NCI-H748 treated with DMSO at 0.1 percent for 48 hours (cell line): ENCODE measurements at places on chromosomes 16 and 17.

- DNase-seq, result no peak
Observed at GRCh38 chr16:21598701-21599121, 666 bp upstream of the METTL9 start.

GRCh38 chr17:64032081-64032480, 11.6 kb upstream of the ICAM2 start:
- DNase-seq, result no peak

DNA sequence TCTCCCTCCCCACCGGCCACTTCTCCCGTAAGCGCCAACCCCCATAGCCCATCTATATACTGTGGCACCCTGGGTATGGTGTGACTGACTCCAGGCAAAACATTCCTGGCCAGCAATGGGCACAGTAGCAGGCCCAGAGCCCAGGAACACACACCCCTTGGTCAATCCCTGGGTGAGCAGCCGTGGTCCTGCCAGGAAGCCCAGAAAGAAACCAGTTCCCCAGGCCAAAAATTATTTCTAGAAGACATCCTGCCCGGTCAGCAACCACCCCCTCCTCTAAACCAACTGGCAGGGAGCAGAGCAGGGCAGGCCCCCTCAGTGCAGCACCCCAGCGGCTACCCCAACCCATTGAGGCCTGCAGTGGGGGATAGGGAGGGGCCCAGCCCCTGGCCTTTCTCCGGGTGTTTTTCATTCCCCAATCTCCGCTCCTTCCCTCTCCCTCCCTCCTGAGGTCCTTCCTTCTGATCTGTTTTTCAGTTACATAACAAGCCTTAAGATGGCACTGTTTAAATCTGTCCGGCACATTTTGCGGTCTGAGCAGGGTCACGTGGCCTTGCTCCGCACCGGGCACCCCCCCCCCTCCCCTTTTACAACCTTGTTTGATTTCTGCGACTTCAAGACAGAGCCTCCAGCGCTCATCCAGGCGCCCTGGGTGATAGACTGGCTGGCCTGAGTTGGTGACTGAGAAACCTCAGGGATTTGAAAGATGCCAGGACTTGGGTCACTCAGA, 2.0 kb downstream of the NPTX1 start:
- no peak for DNase-seq

DNA sequence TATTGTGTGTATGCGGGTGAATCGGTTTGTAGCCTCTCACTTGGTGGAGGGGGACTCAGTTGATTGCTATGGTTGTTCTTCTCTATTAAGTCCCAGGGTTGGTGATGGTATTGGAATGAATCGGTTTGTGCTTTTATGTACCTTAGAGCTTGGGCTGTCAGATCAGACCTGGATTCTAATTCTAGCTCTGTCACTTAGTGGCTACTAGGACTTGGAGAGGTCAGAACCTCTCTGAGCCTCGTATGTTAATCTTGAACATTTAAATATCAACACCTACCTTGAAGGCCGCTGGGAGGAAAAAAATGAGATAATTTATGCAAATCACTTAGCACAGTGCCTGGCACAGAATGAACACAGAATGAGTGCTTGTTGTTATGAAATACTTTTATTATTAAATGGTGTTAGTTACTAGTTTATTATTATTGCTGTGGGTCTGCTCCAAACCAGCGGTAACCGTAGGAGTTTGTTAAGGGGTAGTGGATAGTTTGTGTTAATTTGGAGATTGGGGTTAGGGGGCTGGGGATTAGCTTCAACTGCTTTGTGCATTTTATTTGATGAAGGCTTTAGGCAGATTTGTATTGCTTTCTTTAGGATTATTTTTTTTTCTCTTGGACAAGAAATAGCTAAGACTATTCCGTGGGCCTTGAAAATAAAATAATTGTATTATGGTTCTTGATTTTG, 3.5 kb downstream of the KDM6B start:
- DNase-seq, result peak; percentile 53

GRCh38 chr17:17830740-17831207, 6.0 kb downstream of the SREBF1 start:
- no peak for DNase-seq

GRCh38 chr17:62859146-62859545, 51.0 kb upstream of the MARCHF10 start:
- DNase-seq, result no peak

- DNase-seq, result no peak
Observed at GRCh38 chr17:32497431-32498205, 10.8 kb downstream of the CDK5R1 start.

DNA sequence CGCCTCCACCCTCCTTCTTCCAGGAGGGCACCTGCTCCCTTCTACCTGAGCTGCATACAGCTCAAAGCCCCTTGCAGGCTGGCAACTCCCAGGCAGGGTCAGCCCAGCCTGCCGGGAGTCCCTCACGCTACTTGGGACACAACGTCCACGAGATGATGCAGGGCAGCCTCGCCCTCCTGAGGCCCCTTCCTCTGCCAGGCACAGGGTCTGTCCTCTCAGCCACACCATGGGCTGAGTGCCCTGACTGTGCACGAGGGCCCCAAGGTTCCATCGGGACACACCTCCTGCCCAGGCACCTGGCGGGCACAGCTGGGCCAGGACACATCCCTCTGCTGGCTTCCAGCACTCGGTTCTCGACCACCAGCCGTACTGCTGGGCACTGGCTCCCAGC, 30.9 kb upstream of the ZC3H18 start:
- no peak for DNase-seq

GRCh38 chr17:44989552-44990138, 21.5 kb upstream of the C1QL1 start:
- DNase-seq, result no peak

GRCh38 chr17:9937241-9937761, 32.2 kb upstream of the RCVRN start:
- no peak for DNase-seq

GRCh38 chr16:14020141-14020540, 51.0 kb upstream of the MRTFB start:
- peak; percentile 92 for DNase-seq

DNA sequence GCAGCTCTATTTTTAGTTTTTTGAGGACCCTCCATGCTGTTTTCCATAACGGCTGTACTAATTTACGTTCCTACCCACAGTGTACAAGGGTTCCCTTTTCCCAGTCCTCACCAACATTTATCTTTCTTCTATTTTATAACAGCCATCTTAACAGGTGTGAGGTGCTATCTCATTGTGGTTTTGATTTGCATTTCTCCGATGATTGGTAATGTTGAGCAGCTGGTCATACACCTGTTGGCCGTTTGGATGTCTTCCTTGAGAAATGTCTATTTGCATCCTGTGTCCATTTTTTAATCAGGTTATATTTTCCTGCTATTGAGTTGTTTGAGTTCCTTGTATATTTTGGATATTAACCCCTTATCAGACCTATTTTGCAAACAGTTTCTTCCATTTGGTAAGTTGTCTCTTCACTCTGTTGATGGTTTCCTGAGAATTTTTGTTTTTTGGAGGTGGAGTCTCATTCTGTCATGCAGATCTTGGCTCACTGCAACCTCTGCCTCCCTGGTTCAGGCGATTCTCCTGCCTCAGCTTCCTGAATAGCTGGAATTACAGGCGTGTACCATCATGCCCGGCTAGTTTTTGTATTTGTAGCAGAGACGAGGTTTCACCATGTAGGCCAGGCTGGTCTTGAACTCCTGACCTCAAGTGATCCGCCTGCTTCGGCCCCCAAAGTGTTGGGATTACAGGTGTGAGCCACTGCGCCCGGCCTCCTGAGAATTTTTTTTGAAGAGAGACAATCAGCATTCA, 279.6 kb downstream of the SNX29 start:
- DNase-seq, result peak; percentile 48

DNA sequence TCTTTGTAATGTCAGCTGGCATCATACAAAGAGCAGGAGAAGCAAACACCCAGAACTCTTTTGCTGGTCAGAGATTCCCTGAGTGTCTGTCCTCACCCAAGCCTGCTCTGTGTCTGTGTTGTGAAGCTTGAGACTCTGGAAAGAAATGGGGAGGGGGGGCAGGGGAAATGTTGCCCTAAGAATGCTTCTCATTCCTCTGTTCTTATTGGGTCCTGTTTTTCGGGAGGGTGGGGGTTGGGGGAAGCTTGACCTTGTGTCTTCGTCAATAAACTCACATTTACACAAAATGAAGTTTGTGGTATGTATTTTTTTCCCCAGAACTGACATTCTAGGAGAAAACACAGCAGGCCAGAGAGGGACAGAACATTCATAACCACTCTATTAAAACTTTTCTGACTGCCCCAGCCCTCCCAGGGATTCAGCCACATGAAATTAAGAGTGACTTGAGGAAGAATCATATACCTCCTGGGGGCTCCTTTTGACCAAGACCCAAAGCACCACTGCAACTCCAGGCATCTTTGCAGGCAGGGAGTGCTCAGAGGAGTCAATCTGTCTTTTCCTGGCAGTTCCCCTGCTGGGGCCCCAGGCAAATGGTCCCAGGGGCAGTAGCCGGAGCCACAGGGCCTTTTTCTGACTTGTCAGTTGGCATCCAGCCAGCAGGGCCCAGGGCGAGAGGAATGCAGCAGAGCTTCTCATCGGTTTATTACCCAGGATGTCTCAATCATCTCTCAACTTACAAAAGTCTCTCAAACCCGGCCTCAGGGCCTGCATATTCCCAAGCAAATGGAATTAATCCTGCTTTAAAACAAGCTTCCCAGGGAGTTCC, 5.1 kb upstream of the RASL10B start:
- no peak for DNase-seq

GRCh38 chr16:55367866-55368603, 44.0 kb downstream of the IRX6 start:
- DNase-seq, result no peak

GRCh38 chr17:51258756-51259563, 889 bp downstream of the MBTD1 start:
- peak; percentile 1 for DNase-seq
